ENCODE measurements at places on chromosomes 6 and 20.

GRCh38 chr20:32321390-32321789, 36.7 kb upstream of the ASXL1 start:
- no peak for DNase-seq

GRCh38 chr6:5089481-5090438, 4.6 kb downstream of the PPP1R3G start:
- no peak for DNase-seq

DNA sequence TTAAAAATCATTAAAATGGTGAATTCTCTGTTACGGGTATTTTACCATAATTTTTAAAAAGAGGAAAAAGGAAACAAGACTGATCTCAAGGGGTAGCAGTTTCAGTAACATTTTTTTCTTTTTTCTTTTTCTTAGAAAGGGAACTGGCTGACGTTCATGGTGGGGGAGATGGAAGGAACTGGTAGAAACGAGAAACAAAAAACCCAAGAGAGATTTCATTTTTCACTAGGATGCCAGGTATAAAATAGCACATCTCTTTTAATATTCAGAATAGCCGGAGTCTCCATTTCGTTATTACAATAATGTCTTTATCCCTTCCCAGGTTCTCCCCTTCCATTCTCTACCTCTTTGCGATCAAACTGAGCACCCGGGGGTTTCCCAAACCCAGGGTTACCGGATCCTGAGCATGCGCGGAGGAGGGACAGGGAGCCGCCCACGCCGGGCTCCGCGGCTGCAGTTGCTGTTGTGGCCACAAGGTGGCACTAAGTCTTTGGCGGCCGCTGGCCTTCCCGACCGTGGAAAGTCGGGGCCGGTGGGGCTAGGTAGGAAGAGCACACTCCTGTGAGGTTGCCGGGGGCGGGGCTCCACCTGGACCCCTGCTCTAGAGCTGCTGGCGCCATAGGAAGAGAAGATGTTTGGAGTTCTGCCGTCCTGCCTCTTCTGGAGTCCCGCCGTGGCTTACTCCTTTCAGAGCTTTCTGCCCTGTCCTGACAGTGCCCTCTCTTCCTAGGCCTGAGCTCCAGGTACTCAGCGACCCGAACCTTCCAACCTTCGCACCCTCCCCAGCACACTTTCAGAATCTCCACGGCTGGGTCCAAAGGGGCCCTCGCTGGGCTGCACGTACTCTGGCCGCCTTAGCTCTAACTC, 146.8 kb downstream of the SH3BGRL2 start:
- peak; percentile 62 for DNase-seq

DNA sequence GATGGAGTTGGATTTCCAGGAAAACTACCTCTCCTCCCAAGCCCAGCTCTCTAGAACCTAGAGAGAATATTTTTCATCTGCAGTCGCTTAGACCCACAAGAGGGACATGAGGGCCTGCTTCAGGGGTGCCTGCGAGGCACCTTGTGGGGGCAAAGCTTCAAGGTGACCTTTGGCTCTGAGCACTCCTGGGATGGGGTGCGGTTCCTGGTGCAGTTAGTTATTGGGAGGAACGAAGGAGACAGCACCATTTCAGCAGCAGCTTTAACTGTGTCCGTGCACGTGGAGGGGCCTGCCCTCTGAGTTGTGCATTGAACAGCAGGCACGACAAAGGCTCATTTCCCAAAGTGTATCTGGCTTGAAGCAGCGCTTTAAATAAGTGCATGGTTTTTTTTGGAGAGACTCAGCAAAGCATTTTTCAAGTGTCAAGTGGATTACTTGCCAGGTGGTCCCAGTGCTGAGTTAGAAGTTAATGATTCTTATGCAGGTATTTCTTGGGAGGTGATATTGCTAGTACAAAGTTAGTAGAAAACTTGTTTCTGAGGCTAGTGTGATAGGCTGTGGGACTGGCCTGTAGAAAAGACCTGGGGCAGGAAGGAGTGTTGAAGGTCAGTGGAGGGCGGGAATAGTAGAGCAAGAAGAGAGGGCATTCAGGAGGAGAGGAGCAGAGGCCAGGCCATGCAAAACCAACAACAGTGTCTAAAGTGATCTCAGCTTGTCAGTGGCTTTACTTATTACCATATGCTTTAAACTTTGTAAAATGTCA, 3.8 kb downstream of the IGF2R start:
- DNase-seq = no peak

- DNase-seq = no peak
These were observed 78.4 kb upstream of the TMEM170B start for GRCh38 chr6:11459079-11459610.

GRCh38 chr6:5486214-5486613, 224.9 kb downstream of the FARS2 start:
- no peak for DNase-seq

GRCh38 chr6:38310061-38310460, 329.7 kb downstream of the BTBD9 start:
- DNase-seq = no peak

DNA sequence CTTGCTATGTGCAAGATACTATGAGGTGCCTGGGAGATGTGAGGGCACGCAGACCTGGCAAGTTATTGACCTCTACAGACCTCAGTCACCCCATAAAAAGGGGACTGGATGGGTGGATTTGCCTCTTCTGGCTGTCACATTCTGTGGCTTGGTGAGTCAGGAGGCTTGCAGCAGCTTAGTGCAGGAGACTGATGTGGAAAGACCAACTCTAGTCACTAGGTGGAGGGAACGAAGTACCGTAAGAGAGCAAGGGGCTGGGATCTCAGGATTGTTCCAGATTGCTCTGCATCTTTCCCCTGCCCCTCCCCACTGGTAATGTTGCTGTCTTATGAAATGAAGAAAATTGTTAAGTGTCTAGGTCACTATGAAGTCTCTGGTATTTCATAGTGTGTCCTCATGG, 3.3 kb downstream of the MAPRE1 start:
- no peak for DNase-seq
